Ascending aorta (tissue), 2 donors: ENCODE measurements at places on chromosomes 2 and 18. TPM values are rescaled to one million over a fixed set of nuclear protein-coding genes. Genes with fewer than 3 reads are reported as not detected.

The GPR39 gene
- total RNA-seq = 0.64 TPM

The CCDC74B gene
- total RNA-seq = 2.3 TPM

The WNT10A gene
- total RNA-seq = not detected

DNA sequence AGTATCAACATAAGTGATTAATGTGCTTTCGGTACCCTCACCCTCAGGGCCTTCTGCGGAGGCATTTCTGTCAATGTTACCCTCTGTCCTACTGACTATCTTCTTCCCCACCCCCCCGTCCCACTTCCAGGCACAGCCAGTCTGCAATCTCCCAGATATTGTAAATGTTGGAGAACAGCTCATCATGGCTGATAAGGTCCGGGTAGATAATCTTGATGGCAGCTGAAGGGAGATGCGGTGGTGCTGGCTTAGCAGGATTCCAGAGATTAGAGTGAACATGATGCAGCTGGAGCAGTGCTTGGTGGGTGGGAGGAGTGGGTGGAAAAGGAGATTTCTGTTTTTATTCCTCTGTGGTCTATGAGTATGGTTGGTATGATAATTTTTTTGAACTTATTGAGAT, 15.5 kb downstream of the GTF2A1L start:
- no peak for DNase-seq
- H3K36me3 ChIP-seq = no peaks in the 10 kb centered on the region
- H3K27ac ChIP-seq = no peak overlapping the region

The GKN2 gene
- 0.75 TPM for total RNA-seq

GRCh38 chr2:1685957-1686783, 58.1 kb downstream of the PXDN start:
- H3K27me3 ChIP-seq = no peaks in the 10 kb centered on the region
- H3K27ac ChIP-seq = no peak overlapping the region
- peaks cover 4% of the 10 kb centered on the region for H3K4me1 ChIP-seq
- DNase-seq = no peak
